ENCODE measurements at places on chromosomes 6 and 20.

GRCh38 chr6:53134601-53135235 lies 13.9 kb downstream of the GCM1 start:
- no peak for DNase-seq

DNA sequence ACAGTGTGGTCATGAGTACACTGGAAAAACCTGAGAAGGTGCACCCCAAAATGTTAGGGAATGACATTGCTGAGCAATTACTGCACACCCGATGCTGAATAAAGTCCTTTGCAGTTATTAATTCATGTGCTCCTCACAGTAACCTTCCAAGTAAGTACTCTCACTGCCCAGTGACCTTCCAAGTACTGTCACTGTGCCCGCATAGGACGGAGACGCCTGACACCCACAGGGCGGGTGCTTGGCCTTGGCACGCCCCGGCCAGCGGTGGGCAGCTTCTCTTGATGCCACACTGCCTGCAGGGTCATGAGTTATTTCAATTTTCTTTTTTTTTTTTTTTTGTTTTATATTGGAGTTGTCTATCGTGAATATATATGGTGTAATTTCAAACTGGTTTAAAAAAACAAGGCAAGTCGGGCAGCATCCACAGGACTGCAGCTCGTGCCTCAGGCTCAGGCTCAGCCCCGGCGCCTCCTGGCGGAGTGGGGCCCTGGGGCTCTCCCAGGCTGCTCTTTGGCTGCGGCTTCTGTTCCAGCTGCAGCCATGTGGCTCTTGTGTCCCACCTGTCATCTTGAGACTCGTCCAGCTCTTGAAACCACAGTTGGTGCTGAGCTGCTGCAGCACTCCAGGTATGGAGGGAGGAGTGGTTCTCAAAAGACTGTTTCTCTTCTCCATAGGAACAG lies 27.0 kb downstream of the PNLDC1 start:
- DNase-seq, result no peak

- DNase-seq, result no peak
Measured at GRCh38 chr6:75863001-75863400, 114.0 kb downstream of the MYO6 start.

DNA sequence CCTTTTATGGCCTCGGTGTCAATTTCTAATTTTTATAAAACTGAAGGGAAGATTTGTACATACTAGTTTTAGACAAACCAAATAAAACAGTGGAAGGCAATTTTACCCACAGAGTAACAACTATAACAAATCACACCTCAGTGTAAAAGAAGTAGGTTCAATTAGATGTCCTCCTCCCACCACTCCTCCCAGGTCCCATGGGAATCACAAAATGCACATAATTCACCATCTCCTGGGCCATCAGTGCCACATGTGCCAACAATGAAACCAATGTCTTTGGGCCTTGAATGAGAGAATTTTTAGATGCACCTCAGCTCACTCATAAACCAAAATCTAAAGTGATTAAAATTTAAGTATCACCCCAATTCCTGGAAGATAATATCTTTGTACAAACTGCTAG lies 267.8 kb downstream of the BTBD9 start:
- no peak for DNase-seq

GRCh38 chr6:24949020-24949569 lies 13.3 kb upstream of the RIPOR2 start:
- no peak for DNase-seq

GRCh38 chr6:164870164-164870563 lies 439.2 kb downstream of the C6orf118 start:
- DNase-seq, result no peak

DNA sequence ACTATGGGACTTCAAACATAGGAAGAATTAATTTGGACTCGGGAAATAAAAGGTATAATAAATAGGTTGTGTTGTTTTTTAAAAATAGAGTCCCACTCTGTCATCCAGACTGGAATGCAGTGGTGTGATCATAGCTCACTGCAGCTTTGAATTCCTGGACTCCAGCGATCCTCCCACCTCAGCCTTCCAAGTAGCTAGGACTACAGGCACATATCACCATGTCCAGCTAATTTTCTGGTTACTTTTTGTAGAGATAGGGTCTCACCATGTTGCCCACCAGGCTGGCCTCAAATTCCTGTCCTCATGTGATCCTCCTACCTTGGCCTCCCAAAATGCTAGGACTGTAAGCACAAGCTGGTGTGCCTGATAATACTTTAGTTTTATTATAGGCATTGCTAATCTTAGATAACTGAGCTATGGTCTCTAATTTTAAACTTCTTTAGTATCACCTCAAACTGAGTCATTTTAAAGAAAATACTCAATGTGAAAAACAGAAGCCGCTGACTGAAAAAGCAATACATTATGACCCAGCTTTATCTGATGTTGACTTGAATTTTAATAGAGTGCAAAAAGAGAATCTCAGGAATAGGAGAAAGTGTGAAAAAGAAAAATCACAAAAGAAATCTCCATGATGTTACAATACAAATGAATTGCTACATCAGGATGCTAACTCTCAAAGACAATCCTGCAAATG lies 251.0 kb downstream of the RNGTT start:
- no peak for DNase-seq

DNA sequence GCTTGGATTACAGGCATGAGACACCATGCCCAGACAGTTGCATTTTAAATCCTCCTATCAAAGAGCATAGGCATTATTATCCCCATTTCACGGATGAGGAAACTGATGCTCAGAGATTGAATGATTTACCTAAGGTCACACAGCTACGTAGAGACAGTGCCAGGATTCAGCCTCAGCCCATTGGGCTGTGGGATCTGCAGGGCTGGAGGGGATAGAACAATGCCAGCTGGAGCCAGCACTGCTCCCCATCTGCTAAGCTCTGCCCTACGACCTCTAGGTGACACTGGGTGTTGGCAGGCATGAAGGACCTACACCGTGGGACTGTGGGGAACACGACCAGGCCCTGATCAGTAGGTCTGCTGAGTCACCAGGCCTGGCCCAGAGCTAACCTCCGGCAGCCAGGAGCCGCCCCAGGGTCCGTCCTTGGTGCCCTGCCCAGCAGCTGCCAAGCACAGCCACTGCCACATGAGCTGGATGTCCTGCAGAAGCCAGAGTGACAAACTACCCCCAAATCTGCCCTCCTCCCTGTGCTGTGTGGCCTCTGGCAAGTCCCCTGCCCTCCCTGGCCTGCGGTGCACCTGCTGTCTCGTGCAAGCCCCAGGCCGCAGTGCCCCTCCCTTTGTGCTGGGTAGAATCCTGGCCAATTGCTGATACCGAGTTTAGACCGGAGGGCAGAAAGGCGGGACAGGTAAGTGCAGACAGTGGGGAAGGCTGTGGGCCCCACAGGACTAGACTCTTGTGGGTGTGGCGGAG lies 47.6 kb upstream of the PTGIS start:
- DNase-seq, result no peak

GRCh38 chr6:107629548-107630129 lies 139.7 kb downstream of the SOBP start:
- DNase-seq, result no peak

DNA sequence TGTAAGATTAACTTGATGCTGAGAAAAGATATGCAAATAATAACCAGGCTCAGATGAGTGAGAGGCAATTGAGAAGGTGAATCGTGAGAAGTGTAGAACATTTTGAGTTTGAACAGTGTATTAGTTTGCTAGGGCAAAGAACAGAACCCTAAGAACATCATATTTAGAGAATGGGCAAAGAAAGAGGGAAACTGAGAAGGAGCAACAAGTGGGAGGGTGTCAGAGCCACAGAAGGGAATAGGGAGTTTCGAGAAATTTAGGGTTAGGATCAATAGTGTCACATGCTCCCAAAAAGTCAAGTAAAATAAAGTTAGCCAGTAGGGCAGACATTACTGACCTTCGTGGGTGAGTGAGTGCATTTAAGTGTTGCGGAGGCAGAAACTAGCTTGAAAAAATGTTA lies 5.5 kb upstream of the FAXC start:
- no peak for DNase-seq

DNA sequence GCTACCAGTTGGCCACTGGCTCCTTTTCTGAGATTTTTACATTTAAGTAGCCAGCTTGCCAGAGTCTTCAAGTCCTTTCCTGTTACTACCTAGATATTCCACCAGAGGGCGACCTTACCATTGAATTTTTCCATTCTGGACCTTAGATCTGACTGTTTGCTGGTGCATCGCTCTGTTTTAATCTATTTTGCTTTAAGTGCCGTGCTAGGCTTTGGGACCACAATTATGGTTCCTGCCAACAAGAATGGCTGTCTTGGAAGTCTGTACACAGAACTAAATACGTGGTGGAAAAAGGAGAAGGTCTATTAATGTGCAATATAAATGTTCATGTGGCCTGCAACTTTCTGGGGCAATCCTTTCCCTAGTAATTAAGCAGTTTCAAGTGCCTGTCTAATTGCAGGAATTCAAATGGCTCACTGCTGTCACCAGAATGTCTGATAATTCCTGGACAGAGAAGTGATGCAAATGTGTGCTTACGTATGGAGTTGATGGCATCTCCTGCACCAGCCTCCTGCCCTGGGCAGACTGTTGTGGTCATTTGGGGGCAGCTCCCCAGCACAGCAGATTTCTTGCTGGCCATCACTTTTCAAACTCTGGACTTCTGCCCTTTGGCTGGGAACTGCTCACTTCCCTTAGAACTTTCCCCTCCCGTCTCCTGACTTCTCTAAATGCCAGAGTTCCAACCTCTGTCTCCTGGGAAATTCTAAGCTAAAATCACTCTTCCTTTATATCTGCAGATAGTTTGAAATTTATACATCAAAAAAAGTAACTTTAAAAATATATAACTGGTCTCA lies 5.6 kb upstream of the HLA-DOA start:
- DNase-seq, result peak; percentile 13

- DNase-seq, result peak; percentile 15
Measured at GRCh38 chr6:111105578-111105977, 18.3 kb downstream of the SLC16A10 start.

DNA sequence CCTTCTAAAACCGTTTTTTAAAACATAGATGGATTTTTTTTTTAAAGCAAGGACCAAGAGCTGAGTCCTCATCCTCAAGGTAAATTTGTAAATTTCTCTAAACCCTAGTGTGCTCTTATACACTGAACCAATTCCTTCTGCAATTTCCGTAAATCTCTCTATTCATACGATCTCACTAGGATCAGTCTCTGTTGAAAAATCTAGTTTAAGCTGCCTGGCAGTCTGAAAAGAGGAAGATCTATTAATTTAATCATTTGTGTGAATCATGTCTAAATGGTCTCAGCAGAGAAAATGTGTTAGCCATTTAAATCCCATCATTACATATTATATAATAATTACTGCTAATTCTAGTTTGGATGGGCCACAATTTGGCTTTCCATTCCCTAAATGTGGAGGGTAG lies 184.2 kb upstream of the TSHZ2 start:
- DNase-seq, result no peak

DNA sequence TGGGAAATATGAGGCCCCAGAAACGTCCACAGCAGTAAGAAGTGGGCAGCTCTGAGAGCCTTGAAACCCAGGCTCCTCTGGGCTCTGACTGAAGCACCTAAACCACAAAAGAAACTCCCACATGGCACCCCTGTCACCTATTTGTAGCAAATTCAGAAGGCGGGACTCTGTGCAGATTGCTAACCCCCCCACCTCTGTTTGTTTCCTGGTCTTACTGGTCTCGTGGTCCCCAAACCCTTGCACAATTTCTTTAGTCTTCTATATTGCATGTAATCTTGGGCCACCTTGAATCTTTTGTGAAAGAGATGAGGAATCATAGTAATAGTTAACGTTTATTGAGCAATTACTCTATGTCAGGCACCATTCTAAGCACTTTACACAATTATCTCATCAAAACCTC lies 154.3 kb downstream of the PREX1 start:
- no peak for DNase-seq

GRCh38 chr6:53066077-53066417 lies 843 bp downstream of the FBXO9 start:
- DNase-seq, result peak; percentile 10

GRCh38 chr6:81561731-81562130 lies 190.8 kb downstream of the TENT5A start:
- no peak for DNase-seq

GRCh38 chr20:41717483-41717882 lies 99.3 kb upstream of the CHD6 start:
- DNase-seq, result no peak

DNA sequence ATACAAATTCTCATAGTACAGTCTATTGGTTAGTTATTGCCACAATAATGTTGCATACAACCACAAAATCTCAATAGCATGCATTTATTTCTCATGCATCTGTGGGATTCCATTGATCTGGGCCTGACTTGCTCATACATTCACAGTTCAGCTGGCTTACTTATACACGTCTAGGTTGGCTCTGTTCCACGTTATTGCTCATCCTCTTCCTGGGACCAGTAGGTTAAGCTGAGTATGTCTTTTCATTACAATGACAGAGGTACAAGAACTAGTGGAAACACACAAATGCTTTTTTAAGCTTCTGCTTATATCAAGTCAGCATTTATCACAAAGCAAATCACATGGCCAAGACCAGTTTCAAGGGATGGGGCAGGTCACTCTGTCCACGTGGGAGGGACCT lies 485.3 kb upstream of the BTBD3 start:
- no peak for DNase-seq

DNA sequence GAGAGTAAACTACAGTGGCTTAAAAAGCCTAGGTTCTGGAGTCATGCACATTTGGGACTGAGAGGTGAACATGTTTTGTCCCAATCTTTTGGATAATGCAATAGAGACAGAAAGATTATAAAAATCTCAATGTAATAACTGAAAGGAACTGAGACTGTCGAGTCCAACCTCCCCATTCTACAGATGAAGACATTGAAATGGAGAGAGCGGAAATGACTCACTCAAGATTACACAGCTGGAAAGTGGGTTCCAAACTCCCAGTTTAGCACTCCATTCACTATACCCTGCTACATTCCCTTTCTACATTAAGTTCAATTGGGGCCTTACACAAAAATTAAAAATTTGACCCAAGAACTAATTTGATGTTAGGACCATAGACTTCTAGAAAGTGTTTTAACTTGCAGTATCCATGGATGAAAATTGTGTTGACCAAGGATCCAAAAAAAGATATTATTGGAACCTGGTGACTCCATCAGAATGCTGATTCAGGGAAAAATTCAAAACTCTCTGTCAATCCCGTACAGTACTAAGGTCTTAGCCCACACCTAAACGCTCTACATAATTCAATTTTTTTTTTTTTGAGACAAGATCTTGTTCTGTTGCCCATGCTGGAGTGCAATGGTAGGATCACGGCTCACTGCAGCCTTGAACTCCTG lies 1.5 kb upstream of the ILRUN start:
- no peak for DNase-seq

- DNase-seq, result no peak
Measured at GRCh38 chr6:82958551-82958950, 107.1 kb downstream of the UBE3D start.

Data from activated CD4-positive, CD25-positive, alpha-beta regulatory T cell (primary cell).